ENCODE measurements at places on chromosomes 5 and 9.

GRCh38 chr9:114954956-114955582, 24.7 kb upstream of the TNFSF8 start:
- no peak for DNase-seq

DNA sequence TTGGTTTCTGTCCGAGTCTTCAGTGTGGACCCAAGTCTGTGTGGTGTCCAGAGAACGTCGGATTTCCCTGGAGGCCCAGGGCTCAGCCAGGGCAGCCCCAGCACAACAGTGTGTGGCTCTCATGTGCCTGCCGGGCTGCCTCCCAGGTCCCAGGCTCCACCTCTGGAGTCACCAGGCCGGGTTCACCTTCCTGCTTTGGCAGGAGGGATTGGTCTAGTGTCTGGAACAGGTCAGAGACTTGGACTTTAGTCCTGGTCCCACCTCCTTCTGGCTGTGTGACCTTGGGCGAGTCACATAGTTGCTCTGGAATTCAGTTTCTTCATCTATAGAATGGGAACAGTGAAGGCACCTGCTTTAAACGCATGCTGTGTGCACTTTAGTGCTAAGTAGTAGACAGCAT, 3.2 kb downstream of the DOLPP1 start:
- no peak for DNase-seq

DNA sequence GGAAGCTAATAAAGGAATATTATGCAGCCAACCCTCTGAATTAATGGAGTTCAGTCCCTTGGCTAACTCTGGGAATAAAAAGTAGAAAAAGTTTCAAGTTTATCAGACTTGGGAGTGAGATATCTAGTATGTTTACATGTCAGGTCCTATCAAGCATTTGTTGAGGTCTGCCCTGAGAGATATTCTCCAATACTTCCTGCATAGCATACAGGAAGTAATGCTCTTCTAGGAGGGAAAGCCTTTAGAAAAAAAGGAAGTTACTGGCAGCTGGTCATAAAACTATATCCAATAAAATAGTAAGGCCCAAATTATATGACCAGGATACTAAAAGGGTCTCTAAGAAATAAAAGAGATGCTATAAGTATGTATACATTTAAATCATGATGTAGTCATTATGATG, 594.1 kb upstream of the FTMT start:
- DNase-seq = no peak

DNA sequence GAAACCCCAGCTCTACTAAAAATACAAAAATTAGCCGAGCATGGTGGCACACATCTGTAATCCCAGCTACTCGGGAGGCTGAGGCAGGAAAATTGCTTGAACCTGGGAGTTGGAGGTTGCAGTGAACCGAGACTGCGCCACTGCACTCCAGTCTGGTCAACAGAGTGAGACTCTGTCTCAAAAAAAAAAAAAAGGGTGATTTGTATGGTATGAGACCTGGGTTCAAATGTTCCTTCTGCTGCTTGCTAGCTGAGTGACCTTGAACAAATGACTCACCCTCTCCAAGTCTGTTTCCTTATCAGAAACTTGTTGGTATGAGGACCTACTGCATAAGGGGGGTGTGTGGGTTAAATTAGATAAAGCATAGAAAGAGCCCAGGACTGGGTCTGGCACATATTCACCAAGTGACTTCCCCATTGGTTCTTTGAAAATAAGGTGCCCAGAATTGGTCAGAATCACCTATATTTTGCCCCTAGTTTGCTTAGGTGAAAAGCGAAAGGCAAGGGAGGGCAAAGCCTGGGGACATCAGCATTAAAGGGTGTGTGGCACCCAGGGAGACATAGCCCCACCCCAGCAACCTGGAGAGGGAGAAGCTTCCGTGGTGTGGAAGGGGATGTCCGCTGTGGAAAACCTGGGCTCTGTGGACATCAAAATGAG, 9.9 kb downstream of the SLC25A25 start:
- DNase-seq = no peak

GRCh38 chr5:147140558-147140957, 94.3 kb upstream of the STK32A start:
- no peak for DNase-seq

- DNase-seq = no peak
These were observed 247.9 kb downstream of the MSX2 start for GRCh38 chr5:174972291-174972690.

DNA sequence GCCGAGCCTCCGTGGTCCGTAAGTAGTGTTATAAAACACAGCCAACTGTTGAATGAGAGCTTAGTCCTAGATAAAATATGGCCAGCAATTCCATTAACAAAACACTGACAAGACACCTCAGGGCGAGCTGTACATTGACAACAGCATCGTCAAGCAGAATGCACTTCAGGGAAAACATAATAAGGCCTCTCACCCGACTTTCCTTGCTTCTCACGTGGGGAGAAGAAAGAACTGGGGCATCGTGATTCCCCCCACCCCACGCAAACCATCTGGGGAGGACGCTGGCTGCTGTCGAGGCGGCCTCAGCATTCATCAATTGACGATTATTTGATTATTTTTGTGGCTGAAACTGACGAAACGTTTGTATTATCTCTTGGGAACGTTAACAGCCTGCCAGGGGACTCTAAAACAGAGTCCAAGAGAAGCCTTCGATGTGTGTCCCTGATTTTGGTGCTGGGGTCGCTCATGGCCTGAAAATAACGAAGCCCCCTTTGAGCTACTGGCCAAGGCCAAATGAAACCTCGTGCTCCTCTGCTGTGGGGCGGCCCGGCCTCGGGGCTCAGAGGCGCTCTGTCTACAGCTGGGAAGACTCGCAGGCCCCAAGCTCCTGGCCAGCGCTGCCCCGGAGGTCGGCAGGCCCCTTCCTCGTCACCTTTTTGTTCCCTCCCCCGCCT, 464 bp downstream of the GDF9 start:
- no peak for DNase-seq

DNA sequence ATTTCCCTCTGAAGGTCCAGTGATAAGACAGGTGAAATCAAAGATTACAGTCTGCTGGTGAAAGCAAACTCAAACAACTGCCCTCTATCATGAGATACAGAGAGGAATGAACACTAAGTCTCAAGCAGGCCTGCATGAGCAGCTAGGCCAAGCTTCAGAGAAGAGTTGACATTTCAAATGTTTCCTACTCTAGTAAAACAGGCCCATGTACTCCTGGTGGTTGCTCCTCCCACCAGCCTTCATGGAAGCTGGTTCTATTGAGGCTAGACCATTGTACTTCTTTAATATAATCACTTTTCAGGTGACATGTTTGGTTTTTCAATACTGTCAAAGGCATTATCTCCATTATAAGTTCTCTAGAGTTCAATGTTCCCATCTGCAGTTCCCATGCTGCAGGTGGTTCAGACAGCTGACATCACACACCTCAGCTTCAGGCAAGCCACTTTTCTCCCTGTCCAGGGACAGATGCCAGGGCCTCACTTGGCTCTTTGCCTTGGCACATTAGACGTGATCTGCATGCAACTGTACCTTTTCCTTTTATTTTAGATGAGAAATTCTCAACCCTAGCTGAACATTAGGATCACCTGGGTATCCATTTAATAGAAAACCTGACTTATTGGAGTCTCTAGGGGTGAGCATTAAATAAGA, 89.8 kb downstream of the PIK3R1 start:
- DNase-seq = no peak

GRCh38 chr9:131323629-131324028, 34.1 kb downstream of the PLPP7 start:
- DNase-seq = no peak
